Activated CD4-positive, alpha-beta T cell treated with anti-CD3 and anti-CD28 coated beads, Interleukin-2, amount 50 U/mL, for 16 hours (primary cell): ENCODE measurements at places on chromosomes 13 and 19.

- DNase-seq: no peak
These were observed 112.9 kb downstream of the LRCH1 start for GRCh38 chr13:46665633-46666482.

DNA sequence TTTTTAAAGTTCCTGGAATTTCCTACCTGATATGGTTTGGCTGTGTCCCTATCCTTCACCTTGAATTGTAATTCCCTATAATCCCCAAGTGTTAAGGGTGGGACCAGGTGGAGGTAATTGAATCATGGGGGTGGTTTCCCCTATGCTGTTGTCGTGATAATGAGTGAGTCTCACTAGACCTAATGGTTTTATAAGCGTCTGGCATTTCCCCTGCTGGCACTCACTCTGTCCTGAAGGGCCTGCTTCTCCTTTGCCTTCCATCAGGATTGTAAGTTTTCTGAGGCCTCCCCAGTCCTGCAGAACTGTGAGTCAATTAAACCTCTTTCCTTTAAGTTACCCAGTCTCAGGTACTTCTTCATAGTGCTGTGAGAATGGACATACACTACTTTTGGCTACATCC, 298.7 kb downstream of the HS6ST3 start:
- DNase-seq: no peak

GRCh38 chr19:49458567-49458903, 5.5 kb downstream of the ALDH16A1 start:
- DNase-seq: no peak

DNA sequence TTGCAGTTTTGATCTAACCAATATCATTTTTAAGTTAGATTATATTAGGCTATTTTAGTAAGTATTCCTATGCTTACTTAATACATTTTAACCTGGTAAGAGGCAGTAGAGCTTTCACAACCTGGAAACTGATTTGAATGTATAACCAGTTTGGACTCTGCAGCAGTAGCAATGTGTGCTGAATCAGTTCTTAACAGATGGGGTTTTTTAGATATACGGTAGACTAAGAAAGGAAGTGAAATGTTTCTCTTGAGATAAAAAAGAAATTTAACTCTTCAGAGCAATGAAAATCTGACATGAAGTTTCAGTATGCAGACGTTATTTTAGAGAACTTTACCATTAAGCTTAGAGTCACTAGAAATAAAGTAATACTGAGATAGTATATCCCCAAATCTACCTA, 2.7 kb downstream of the NBEA start:
- DNase-seq: no peak

- no peak for DNase-seq
These were observed 209.3 kb downstream of the LACC1 start for GRCh38 chr13:44088991-44089413.

GRCh38 chr13:39450176-39450575, 152.8 kb downstream of the LHFPL6 start:
- no peak for DNase-seq

DNA sequence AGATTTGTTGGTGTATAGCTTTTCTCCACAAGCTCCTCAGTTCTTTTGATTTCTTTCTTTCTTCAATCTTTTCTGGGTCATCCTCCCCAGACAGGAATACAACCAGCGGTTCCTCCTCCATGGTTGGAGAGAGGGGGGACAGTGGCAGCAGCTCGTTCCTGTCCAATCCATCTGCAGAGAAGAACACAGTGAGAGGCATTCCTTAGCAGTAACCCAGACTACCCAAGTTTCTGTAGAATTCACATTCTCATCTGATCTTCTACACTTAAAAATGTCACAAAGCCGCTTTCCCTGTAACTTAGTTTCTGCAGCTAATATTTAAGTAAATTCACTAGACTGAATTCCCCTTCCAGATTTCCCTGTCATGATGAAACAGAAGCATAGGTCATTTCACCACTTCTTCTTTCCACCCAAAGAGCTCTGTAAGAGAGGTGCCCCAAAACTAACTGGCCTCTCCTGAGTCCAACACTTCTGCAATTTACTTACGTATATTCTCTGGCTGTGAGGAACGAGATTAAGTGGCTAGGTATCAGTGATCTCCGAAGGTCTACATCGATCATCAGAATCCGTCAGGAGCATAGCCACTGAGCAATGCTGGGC, 171.9 kb downstream of the TBC1D4 start:
- DNase-seq: no peak
